ENCODE measurements at places on chromosomes 5 and 9. TPM values are rescaled to one million over a fixed set of nuclear protein-coding genes. Genes with fewer than 3 reads are reported as not detected.

VDAC1 gene
- total RNA-seq = 380 TPM

FGD3 gene
- not detected for total RNA-seq

C5orf58 gene
- not detected for total RNA-seq

GPR150 gene
- 0.29 TPM for total RNA-seq

PCDHGB4 gene
- 5.6 TPM for total RNA-seq
